ENCODE measurements at places on chromosomes 11 and 22. TPM values are rescaled to one million over a fixed set of nuclear protein-coding genes. Genes with fewer than 3 reads are reported as not detected.
A peak's percentile ranks its signal among the peaks of the same experiment; 100 is the strongest.

DNA sequence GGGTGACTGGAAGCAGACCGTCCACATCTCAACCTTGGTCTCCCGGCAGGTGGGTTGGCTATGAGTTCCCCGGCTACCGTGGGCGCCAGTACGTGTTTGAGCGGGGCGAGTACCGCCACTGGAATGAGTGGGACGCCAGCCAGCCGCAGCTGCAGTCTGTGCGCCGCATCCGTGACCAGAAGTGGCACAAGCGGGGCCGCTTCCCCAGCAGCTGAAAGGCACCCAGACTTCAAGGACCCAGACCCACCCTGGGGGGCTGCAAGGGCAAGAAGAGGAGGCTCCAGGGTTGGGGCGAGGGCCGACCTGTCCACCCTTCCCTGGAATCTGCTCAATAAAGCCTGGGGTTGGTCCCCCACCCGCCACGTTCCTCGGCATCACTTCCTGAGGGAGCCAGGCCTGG lies 7.3 kb downstream of the CRYBB3 start:
- H3K4me1 ChIP-seq = no peaks in the 10 kb centered on the region
- no peak overlapping the region for H3K4me3 ChIP-seq
- no peaks in the 10 kb centered on the region for H3K36me3 ChIP-seq
- DNase-seq = no peak
- no peaks in the 10 kb centered on the region for H3K27me3 ChIP-seq

DNA sequence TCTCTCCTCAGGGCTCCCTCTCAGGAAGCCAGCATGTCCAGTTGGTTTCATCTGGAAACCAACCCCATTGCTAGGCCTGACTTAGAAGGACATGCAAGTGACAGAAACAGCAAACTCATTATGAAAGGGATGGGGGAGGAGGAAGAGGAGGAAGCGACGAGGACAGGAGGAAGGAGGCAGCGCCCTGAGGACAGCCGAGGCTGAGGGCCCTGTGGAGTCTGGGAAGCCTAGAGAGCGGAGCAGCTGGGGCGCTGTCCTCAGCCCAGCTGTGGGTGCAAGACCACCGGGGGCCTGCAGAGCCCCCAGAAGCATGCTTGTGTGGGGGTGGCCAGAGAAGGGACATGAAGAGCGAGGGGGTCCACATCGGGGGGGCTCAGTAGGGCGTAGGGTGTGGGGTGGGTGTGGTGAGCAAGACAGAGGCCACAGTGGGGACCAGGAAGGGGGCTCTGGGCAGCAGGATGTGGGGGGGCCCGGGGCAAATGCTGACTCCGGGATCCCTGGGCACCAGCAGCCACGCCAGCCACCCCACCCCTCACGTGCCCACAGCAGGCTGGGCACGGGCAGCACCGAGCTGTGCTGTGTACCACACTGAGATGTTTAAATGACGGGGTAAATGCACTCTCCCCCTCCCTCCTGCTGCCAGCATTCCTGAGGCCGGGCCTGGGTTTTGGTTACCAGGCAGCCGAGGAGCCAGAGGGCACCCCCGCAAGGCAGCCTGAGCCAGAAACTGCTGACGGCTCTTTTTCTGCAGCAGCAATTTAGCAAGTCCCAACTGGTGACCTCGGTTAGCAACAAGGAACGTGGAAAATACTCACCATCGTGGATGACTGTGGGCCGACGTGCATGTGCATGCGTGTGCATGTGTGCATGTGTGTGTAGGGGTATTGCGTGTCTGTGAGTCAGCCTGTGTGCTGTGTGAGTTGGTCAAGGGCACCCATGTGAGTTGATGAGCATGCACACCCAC lies 82.7 kb upstream of the LINC01488 start:
- H3K4me3 ChIP-seq = no peak overlapping the region
- H3K4me1 ChIP-seq = no peaks in the 10 kb centered on the region
- H3K27me3 ChIP-seq = no peaks in the 10 kb centered on the region

GRCh38 chr11:35650006-35650405 lies 12.6 kb upstream of the TRIM44 start:
- no peaks in the 10 kb centered on the region for H3K27me3 ChIP-seq
- no peak for DNase-seq
- no peaks in the 10 kb centered on the region for H3K36me3 ChIP-seq
- no peak overlapping the region for H3K27ac ChIP-seq
- H3K4me1 ChIP-seq = no peaks in the 10 kb centered on the region

DNA sequence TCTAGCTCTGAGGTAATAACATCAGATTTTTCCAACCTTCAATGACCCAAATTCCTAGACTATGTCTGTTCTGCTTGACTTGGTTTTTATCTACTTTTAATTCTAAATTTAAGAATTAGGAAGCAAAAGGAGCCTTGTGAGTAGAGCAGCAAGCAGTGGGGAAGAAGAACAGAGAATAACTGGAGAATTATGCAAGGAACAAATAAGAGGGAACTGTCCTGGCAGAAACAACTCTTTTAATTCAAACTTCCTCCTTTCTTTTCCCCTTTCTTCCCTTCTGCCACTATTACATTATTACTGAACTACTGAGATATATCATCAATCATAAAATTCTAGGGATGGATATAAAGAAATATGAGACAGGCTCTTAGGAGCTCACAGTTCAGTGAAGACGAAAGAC lies 276.1 kb downstream of the SBF2 start:
- no peak for DNase-seq
- H3K36me3 ChIP-seq = no peaks in the 10 kb centered on the region
- no peaks in the 10 kb centered on the region for H3K27me3 ChIP-seq
- no peak overlapping the region for H3K27ac ChIP-seq

GRCh38 chr22:22835771-22836291 lies 51.8 kb upstream of the IGLL5 start:
- H3K27ac ChIP-seq = no peak overlapping the region
- H3K36me3 ChIP-seq = no peaks in the 10 kb centered on the region
- no peaks in the 10 kb centered on the region for H3K4me1 ChIP-seq
- H3K4me3 ChIP-seq = no peak overlapping the region
- no peaks in the 10 kb centered on the region for H3K27me3 ChIP-seq

DNA sequence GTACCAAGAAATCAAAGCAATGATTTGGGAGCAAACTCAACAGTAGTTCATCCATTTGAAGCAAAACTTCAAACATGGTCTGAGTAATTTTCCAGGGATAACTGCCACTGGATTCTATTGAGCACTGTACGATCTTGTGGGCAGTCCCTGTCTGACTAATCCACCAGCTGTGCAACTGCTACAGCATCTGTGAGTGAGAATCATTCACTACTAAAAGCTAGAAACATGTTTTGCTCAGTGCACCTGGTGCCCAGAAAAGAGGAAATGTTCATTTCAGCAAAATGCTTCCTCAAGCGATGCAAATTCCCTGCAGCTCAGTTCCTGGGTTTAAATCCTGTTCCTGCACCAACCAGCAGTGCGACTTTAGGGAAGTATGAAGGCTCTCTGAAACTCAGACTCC lies 1077.9 kb downstream of the DLG2 start:
- no peak overlapping the region for H3K27ac ChIP-seq
- DNase-seq = no peak
- H3K4me3 ChIP-seq = no peak overlapping the region
- H3K4me1 ChIP-seq = no peaks in the 10 kb centered on the region

DNA sequence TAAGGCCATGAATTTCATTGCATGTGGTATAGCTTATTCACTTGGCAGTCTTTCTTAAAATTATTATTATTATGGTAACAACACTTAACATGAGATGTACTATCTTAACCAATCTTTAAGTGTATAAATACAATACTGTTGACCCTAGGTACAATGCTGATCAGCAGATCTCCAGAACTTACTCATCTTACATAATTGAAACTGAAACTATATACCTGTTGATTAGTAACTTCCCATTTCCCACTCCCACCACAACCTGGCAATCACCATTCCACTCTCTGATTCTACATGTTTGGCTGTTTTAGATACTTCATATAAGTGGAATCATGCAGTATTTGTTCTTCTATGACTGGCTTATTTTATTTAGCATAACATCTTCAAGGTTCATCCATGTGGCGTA lies 150.2 kb upstream of the POU2AF2 start:
- H3K27me3 ChIP-seq = no peaks in the 10 kb centered on the region
- H3K4me3 ChIP-seq = no peak overlapping the region
- no peak for DNase-seq
- no peaks in the 10 kb centered on the region for H3K36me3 ChIP-seq
- no peak overlapping the region for H3K27ac ChIP-seq

DNA sequence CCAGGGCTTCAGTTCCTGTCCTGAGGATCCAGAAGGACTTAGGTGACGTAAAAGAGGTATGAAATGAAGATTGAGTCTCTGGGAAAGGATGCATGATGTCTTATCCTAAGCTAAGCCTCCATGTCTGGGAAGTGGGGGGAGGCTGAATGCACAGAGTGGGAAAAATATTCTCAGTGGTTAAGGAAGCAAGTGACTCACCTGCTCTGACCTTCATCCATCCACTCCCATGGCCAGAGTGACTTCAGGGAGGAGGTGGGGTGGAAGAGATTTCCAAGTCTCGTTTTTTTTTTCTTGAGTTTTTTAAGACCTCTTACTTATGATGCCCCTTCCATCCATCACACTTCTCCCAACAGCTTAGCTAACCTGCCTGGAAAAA lies 32.5 kb upstream of the POLD3 start:
- H3K36me3 ChIP-seq = no peaks in the 10 kb centered on the region
- no peak overlapping the region for H3K4me3 ChIP-seq
- no peak for DNase-seq

DNA sequence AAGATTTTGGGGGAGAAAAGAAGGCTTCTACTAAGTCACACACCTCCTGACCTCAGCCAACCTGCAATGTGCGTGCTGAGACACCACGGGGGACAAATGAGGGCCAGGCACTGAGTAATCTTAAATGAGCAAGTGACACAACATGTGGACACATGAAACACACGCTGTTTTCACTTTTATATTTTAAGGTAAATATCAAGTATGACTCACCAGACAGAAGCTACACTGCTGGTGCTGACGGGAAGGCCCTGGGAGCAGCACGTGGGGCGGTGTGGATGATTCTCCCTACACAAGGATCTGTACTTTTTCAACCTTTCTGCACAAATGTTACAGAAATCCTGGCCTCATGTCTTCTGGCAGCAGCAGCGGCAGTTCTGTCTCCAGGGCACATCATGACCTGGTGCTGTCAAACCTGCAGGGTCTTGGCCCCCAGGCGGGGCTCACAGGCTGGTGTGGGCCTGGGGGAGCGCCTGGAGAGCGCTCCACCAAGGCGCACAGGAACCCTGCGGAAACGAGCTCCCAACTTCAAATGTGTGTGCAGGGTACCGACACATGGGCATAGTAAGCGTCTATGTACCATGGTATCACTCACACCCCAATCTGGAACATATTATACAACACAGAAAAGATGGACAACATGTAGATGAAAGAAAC lies 61.7 kb downstream of the DGCR2 start:
- H3K27ac ChIP-seq = no peak overlapping the region
- DNase-seq = no peak
- H3K27me3 ChIP-seq = no peaks in the 10 kb centered on the region
- no peaks in the 10 kb centered on the region for H3K4me1 ChIP-seq

GRCh38 chr11:115941481-115941993 lies 437.3 kb upstream of the CADM1 start:
- no peak overlapping the region for H3K27ac ChIP-seq
- DNase-seq = peak; percentile 20
- no peaks in the 10 kb centered on the region for H3K36me3 ChIP-seq
- H3K4me3 ChIP-seq = no peak overlapping the region

DNA sequence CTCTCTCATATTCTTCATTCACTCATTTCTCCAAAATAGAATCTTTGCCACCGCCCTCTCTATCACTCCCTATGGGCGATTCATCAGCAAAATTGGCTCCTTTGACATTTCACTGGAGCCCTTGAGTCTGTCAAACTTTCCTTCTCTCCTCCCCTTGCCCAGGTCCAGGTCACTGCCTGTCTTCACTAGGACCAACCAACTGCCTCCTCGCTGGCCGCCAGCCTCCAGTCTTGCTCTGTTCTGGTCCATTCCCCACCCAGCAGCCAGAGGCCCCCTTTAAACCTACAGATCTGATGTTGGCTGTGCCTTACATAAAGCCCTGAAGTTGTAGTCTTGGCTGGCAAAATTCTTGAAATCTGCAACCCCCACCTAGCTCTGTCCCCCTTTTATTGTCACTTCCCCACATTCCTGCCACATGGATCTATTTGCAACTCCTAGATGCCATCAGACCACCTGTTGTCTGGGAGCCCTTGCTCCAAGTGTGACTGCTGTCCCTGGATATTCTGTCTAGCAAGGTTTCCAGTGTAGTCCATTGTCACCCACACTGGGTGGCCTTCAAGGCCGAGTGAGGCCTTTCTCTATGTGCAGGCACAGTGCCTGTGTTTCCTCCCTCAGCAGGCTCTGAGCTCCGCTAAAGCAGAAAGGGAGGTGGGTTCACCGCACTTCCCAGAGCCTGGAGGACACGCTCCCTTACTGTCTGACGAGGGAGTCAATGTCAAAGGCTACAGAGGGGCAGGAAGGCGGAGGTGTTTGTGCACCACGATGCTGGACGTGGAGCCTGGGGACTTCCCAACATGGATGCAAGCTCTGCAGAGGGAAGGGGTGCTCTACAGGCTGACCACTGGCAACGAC lies 25.5 kb downstream of the MYEOV start:
- H3K27me3 ChIP-seq = no peaks in the 10 kb centered on the region
- no peak for DNase-seq
- no peaks in the 10 kb centered on the region for H3K4me1 ChIP-seq
- no peaks in the 10 kb centered on the region for H3K36me3 ChIP-seq
- no peak overlapping the region for H3K27ac ChIP-seq
- no peak overlapping the region for H3K4me3 ChIP-seq

DNA sequence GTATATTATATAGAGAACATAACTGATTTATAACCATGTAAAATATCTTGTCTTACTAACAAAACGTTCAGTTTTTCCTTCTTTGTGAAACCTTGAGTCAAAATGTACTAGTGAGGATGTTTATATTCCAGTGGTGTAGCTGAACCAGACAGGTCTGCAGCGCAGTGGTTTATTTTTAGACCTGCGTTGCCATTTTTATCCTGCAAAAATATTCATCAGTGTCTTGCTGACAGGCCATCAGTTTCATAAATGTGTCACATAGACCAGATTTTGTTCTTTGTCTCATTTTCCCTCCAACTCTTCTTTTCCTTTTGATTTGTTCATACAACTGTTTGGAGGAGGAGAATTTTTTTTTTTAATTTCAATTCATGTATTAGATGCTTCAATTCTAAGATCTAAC lies 43.1 kb downstream of the HSD17B12 start:
- H3K36me3 ChIP-seq = no peaks in the 10 kb centered on the region
- H3K4me1 ChIP-seq = no peaks in the 10 kb centered on the region
- H3K27me3 ChIP-seq = no peaks in the 10 kb centered on the region

The RPS19BP1 gene
- total RNA-seq = 206 TPM

The SDF2L1 gene
- total RNA-seq = 11.4 TPM

All from tibial nerve (tissue), 4 donors.